ENCODE measurements at places on chromosomes 1 and 21.

- no peak for DNase-seq
Observed at GRCh38 chr1:29485096-29485925, 249.0 kb downstream of the PTPRU start.

GRCh38 chr1:96130432-96130831 is 591.2 kb upstream of the PTBP2 start:
- no peak for DNase-seq

- no peak for DNase-seq
Observed at GRCh38 chr1:223429313-223429731, 36.1 kb downstream of the CCDC185 start.

- no peak for DNase-seq
Observed at GRCh38 chr1:115606305-115606704, 35.5 kb upstream of the VANGL1 start.

DNA sequence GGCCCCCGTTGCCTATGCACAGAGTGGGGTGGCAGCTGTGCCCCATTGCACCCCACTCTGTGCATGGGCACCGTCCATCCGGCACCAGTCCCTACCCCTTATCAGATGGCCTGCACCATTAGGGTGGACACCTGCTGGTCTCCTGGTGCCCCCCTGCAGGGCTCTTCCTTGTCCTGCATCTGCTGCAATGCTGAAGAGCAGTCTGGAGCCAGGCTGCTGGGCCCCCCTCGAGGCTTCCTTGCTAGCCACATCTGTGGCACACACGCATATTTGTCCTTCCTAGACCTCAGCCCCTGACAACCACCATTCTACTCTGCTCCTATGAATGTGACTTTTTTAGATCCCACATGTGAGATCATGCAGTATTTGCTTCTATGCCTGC is 56.4 kb downstream of the COL18A1 start:
- no peak for DNase-seq

DNA sequence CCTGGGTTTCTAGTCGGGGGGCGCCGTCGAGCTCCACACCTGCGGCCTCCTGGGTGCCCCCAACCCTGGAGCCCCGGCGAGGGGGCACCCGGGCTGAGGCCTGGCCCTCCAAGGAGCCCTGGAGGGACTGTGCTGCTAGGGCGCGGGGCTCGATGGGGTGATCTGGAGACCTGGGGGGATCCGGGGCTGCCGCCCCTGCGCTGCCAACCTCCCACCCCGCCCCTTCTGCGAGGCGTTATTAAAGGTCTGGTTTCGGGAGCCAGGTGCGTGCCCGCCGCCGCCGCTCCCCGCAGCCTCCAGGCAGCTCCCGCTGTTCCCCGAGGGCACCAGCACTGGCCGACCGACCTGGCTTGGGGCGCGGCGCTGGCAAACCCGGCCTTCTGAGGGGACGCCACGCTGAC is 746 bp upstream of the POFUT2 start:
- no peak for DNase-seq

DNA sequence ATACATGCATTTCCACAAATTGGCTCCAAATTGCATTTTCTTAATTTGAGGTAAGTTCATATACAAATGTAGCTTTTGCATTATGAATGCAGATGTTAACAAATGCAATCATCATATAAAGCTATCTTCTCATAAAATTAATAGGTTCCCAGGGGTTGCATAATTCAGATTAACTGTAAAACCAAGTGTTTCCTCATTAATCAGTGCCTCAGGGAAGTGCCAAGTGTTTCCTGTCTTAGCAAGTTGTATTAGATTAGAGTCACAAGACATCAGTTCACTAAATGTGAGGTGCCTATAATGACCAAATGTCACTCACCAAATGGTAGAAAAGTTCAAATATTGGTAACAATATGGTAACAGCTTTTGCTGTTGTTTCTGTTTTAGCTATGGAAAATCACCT is 140.8 kb downstream of the PTGER3 start:
- DNase-seq = no peak

GRCh38 chr1:196415978-196416377 is 192.3 kb downstream of the KCNT2 start:
- no peak for DNase-seq

DNA sequence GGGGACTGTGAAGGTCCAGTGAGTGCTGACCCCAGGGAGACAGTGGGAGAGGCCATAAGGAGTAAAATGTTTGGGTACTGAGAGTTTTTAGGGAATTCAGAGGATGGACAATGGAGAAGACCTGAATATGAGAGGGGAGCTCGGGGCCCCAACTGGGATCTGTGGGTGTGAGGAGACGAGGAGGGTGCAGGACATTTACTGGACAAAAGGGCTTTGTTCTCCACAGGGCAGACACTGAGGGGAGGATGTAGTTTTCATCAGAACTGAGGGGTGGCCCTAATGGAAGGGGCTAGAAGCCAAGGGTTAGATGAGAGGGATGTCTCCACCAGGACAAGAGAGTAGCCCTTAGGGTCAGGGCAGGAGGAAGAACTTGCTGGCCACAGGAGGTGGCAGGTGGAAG is 30.0 kb downstream of the TMCC2 start:
- DNase-seq = no peak

- DNase-seq = no peak
Observed at GRCh38 chr1:189681252-189681919, 796.3 kb downstream of the BRINP3 start.

DNA sequence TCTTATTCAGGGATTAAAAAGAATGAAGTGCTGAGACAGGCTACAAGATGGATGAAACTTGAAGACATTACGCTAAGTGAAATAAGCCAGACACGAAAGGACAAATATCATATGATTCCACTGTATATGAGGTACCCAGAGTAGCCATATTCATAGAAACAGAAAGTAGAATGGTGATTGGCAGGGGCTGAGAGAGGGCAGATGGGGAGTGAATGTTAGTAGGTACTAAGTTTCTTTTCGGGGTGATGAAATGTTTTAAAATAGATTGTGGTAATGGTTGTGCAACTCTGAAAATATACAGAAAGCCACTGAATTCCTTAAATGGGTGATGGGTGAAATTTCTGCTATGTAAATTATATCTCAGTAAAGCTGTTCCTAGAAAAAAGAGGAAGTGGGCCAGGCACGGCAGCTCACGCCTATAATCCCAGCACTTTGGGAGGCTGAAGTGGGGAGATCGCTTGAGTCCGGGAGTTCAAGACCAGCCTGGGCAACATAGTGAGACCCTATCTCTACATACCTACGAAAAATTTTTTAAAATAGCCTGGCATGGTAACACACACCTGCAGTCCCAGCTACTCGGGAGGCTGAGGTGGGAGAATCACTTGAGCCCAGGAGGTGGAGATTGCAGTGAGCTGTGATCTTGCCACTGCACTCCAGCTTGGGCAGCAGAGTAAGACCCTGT is 15.9 kb downstream of the SLC27A3 start:
- DNase-seq = no peak

DNA sequence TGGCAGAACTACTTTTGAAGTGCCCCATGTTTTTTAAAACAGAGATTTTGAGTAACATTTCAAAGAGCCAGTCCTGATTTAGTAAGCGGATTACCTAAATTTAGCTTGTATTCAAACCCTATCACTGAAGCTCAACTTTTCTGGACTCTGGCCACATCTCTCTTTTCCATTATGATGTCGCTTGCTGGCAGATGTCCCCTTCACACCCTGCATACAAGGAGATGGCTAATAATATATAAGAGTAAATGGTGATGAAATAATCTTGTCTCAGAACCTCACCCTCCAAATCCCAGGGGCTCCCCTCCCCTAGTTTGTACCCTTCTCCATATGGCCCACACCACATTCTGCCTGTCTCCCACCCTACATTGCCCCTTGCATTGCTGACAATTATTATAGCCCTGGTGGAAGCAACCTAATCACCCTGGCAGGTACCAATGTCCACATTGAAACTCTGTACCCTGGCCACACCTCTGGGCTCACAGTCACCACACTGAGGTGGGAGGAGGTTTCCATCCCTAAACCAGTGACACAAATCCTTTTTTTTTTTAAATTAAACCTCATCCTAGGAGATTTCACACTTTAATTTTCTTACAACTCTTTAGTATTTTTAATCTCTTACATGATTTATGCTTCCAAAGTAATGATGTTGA is 106.0 kb upstream of the SYT6 start:
- no peak for DNase-seq

- no peak for DNase-seq
Observed at GRCh38 chr1:116920211-116920610, 10.5 kb downstream of the PTGFRN start.

DNA sequence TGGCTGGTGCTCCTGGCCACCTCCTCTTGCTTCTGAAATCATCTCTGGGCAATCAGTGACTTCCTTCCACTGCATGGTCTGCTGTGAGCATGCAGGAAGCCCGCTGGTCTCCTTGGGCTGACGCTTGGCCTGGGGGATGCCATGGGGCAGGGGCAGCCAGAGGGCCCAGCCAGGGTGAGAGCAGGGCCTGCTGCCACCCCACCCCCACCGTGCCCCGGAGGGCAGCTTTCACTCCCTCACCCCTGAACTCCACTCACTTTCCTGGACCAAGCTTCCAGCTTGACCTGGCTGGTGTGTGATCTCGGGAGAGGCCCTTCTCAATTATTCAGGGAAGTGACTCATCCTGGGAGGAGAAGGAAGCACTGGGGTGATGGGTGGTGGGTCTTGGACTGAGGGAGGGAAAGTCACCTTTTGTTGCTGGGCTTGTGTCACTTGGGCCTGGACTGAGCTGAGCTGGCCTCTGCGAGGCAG is 270.2 kb upstream of the CSF3R start:
- DNase-seq = no peak
